Osteoblast (primary cell): ENCODE measurements at places on chromosomes 2 and 18. TPM values are rescaled to one million over a fixed set of nuclear protein-coding genes. Genes with fewer than 3 reads are reported as not detected.

- no peak for DNase-seq
Measured at GRCh38 chr18:60549338-60549960, 176.9 kb upstream of the MC4R start.

The CD28 gene
- total RNA-seq, result not detected in 2 replicates

DNA sequence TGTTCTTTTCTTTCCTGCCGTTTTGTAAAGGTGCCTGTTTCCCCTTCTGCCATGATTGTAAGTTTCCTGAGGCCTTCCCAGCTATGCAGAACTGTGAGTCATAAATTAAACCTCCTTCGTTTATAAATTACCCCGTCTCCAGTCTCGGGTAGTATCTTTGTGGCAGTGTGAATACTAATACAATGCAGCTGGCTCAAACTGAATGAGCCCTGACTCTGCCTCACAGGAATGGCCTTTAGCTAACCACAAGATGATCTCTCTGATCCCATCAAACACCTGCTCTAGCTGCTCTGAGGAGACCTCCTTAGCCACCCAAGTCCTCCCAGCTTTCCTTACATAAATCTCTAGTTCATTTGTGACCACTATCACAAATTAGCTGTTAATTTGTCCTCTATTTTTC, 41.5 kb upstream of the CAB39 start:
- DNase-seq, result no peak

DNA sequence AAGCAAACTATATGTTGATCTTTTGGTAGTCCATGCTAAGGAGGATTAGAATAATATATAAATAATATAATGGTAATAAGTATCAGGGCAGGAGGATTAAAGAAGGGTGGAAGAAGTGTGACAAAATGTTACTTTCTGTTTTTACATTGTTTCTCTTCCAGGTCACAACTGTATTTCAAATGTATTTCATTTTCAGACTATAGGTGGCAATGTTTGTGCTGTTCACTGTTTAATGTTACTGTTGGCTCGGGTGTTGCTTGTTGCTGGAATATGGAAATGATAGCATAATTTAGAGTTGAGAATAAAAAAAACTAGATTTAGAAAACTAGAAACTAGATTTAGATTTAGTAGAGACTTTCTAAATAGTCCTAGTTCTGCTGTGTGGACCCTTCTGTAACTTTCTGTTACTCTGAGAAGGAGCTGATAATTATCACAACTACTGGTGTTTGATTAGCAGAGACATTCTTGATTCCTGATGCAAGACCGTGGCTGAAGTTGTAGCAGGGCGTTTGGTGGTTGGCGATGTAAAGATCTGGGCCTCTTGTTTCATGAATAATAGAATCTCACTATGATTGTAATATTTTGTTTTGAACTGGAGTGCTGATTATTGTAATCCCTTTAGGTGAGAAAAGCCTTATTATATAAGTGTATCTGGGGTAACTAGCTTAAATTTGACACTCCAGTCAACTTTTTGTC, 7.9 kb downstream of the NEDD4L start:
- DNase-seq, result peak; percentile 81

GRCh38 chr18:77528872-77529271, 279.2 kb downstream of the GALR1 start:
- DNase-seq, result no peak

DNA sequence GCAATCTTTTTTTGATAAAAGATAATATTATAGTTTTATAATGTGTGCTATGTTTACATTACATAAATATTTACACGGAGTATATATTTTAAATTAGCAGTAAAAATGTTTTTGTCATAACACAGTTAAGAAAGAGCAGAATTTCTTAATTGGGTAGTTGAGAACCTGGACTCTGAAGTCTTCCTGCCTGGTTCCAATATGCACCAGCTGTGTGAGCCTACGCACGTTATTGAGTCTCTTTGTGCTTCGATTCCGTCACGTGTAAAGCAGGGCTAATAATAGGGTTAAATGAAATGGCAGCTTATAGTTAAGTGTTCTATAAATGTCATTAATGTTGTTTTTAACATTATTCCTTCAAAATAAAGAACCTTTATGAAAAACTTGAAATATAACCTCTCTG, 1.2 kb upstream of the CCDC88A start:
- DNase-seq, result no peak

The ADD2 gene
- total RNA-seq, result not detected in 2 replicates

The LYG1 gene
- under 0.01 and 0.88 TPM in 2 replicates for total RNA-seq

- DNase-seq, result no peak
Measured at GRCh38 chr2:138814123-138814898, 34.1 kb upstream of the NXPH2 start.

DNA sequence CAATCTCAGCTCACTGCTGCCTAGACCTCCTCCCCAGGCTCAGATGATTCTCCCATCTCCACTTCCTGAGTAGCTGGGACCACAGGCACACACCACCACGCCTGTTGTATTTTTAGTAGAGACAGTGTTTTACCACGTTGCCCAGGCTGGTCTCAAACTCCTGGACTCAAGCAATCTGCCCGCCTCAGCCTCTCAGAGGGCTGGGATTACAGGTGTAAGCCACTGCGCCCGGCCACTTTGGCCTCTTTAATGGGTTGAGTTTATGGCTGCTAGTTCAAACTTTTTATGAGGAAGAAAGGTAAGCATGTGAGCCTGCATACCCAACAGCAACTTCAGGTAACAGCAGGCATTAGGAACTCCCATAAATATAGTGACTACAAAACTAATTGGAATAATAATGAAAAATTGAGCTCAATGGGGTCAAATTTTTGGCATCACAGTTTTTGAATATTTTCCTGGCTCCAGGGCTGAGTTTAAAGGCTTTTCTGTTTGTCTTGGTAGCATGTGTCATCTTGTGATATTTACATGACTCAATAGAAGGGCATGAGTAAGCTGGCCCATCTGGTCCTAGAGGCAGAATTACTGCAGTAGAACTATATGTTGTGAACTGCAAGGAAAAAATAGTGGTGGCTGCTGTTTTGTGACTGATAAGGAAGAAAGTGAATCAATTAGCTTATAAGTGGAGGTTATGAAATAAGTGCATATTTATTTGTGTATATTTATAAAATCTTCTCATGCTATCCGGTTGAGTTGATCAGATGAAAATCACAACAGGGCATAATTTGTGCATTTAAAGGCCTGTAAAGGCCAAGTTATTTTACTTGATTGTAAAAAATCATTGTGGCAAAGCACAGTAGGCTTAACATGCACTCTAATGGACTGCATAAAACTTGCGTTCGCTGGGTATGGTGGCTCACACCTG, 24.8 kb downstream of the GALM start:
- peak; percentile 96 for DNase-seq

- no peak for DNase-seq
Measured at GRCh38 chr2:51299370-51299769, 267.4 kb upstream of the NRXN1 start.

The WIPF1 gene
- total RNA-seq, result 17.7 and 18.0 TPM in 2 replicates

GRCh38 chr2:194495046-194495445, 1162.0 kb upstream of the SLC39A10 start:
- DNase-seq, result no peak

The NEB gene
- total RNA-seq, result 0.29 and 0.36 TPM in 2 replicates

DNA sequence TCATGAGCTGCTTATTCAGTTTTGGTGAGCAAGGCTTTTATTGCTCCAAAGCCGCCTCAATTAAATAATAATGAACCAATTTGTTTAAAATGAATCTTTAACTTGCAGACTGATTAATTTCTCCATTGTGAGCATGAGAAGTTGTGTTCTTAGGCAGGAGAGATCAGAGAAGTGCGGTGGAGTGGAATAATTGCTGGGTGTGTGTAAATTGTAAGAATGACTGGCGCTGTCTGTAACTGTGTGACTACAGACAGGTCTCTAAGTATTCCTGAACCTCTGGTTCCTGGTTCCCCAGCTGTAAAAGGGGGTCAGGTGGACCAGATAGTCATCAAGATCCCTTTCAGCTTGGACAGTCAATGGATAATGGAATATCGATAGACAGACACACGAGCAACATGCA, 98.0 kb upstream of the EFEMP1 start:
- DNase-seq, result no peak

GRCh38 chr2:227973241-227973640, 101.8 kb downstream of the DAW1 start:
- DNase-seq, result no peak

GRCh38 chr2:190860985-190861680, 19.5 kb upstream of the GLS start:
- DNase-seq, result no peak

DNA sequence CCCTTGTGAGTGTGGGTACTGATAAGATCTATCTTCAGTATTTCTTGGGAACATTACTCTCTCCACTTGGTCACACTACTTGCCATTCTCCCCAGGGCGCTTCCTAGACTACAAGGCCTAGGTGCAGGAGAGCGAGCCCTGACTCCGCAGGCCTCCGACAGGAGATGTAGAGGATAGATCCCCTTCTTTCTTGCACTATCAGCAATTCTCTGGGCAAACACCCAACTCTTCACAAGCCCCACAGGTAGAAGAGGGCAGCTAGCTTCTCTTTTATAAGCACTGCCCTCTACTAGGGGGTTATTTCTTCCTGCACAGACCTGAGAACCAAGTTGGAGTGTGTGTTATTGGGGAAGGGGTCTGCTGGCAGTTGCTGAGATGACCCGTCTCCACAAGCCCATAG, 10.7 kb upstream of the RMDN2 start:
- no peak for DNase-seq

The PSD4 gene
- total RNA-seq, result 1.2 and 1.8 TPM in 2 replicates

GRCh38 chr2:1791685-1792435, 47.5 kb upstream of the PXDN start:
- peak; percentile 83 for DNase-seq

The RND3 gene
- 241 and 298 TPM in 2 replicates for total RNA-seq

- no peak for DNase-seq
Measured at GRCh38 chr2:149099298-149099697, 60.8 kb downstream of the LYPD6B start.

The SLC66A2 gene
- total RNA-seq, result 31.8 and 35.8 TPM in 2 replicates

The MYOM1 gene
- 1.5 and 1.8 TPM in 2 replicates for total RNA-seq

The SERPINE2 gene
- total RNA-seq, result 658 and 835 TPM in 2 replicates

DNA sequence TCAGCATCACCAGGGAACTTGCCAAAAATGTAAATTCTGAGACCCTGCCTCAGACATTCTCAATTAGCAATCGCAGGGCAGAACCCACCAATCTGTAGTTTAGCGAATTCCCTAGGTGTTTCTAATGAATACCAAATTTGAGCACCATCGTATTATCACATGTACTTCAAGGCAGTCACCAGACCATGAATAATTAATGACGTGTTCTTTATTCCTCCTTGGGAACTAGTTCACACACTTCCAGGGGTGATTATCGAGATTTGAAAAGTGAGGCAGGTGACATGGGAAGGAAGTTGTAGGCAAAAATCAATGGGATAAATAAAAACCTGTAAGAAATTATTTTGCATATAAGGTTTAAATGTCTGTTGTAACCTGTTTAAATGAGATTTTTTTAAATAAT, 102.5 kb upstream of the CRIM1 start:
- no peak for DNase-seq

DNA sequence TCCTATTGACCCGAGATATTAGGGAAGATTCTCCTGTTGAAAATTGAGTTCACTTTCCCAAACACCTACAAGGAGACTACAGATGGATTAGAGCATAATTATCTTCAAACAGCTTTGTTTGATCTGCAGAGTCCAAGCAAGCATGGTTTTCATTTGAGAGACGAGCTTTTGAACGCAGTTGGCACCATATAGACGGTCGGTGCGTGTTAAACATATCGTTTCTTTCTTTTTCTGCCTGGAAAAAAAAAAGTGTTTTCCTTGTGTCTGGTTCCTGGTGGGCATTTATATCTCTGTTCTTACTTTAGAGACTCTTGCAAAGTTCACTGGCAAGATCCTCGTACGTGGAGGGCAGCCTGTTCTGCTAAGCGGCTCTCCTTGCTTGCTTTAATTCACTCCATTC, 248.9 kb downstream of the TMEM182 start:
- no peak for DNase-seq

- DNase-seq, result no peak
Measured at GRCh38 chr18:79064228-79064627, 5.0 kb upstream of the ATP9B start.

DNA sequence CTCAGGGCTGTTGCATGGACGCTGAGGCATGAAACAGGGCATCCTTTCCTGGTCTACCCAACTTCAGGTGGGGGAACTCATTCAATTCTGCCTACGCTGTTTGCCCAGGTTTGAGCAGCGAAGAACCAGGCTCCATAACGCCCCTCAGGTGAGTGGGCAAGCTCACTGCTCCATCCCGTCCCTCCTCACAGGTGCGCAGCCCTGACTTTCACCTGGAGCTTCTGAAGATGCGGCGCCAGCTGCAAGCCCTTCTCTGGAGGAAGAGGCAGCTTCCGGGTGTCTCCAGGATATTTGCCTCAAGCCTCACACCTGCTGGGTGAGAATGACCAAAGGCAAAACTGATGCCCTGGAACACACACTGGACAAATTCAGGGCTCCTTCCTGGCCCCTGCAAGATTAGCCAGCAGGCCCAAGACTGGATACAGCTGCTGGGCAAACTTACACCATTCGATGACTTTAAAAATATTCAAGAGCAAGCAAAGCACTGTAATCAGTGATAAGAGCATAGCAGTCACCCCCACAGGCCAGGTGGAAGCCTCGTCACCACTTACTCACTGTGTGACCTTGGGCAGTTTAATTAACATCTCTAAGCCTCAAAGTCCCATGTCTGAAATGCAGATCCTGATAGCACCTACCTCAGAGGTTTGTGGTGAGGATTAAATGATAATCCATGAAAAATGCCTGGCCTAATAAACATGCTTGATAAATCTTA, 97.7 kb downstream of the GYPC start:
- DNase-seq, result no peak

DNA sequence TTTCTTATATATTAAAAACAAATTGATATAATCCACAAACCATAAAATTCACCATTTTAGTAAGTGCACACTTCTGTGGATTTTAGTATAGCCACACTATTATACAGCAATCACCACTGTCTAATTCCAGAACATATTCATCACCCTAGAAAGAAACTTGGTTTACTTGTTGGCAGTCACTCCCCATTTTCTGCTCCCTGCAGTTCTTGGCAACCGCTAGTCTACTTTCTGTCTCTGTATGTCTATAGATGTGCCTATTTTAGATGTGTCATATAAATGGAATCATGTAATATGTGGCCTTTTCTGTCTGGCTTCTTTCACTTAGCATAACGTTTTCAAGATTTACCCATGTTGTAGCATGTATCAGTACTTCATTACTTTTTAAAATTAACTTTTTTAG, 5.7 kb downstream of the CKAP2L start:
- no peak for DNase-seq

DNA sequence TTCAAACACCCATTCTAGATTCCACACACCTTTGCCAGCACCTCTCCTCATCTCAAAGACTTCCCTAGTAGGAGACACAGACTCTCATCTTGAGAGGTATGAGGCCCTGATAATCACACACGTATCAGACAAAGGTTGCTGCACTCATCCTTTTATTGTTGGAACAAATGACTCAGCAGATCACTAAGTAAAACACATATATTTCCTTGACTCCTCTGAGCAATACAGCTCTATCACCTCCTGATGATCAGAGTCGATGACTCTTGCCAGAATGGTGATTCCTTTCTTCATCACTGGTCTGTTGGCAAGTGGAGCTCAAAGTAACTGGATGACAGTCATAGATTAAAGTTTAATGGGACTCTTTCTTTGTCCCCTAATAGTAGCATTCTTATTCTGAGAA, 1049.2 kb upstream of the ZEB2 start:
- DNase-seq, result no peak
